ENCODE measurements at places on chromosomes 6 and 20.

GRCh38 chr20:47574616-47575364 lies 73.1 kb downstream of the NCOA3 start:
- DNase-seq: no peak

DNA sequence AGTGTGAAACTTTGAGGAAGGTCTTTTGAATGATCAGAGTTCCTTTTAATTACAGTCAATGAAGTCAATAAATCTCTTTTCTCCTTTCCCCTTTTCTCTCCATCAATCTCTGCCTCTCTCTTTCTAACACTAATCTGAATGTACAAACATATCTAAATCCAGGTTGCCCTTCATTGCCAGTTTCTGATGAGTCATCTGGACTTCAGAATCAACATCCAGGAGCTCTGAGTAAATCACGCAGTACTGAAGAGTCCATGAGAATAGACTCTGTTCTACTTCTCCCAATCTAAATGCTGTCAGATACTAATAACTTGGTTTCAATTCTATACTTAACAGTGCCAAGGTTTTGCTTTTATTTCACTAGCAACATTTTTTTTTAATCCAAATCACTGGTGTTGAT lies 238.7 kb upstream of the THEMIS start:
- DNase-seq: no peak

GRCh38 chr6:13513626-13514502 lies 26.5 kb upstream of the GFOD1 start:
- no peak for DNase-seq

GRCh38 chr6:135379647-135380046 lies 117.9 kb downstream of the AHI1 start:
- DNase-seq: no peak

GRCh38 chr6:116500969-116501433 lies 10.4 kb upstream of the CALHM5 start:
- no peak for DNase-seq

DNA sequence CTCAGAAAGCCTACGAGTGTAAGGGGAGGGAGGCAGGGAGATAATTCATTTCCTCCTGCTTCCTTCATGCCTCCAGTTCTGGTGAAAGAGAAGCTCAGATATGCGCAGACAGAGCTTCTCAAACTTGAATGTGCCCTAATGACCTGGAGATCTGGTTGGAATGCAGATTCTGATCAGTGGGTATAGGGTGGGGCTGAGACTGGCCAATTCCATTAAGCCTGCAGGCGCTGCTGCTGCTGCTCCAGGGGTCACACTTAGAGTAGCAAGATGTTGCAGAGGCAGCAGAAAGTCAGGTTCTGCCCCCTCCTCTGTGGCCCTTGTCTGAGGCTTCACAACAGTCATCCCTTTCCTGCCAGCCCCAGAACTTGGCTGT lies 161.0 kb downstream of the DHX35 start:
- peak; percentile 61 for DNase-seq

DNA sequence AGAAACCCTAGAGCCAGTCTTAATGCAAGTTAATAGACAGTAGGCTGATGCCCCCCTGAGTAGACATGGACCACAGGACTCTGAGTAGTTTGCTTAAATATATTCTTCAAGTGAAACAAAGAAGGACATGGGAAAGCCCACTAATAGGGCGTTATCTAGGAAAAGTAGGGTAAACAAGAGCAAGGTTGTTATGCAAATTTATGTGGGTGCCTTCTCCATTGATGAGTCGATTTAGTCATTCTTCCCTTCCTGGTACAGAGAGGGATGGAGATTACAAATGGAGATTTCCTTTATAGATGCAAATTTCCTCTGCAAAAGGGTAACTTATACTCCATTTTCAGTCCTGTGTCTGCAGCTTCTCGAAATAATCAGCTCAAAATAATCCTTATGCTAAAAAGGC lies 262.0 kb downstream of the CD83 start:
- no peak for DNase-seq

DNA sequence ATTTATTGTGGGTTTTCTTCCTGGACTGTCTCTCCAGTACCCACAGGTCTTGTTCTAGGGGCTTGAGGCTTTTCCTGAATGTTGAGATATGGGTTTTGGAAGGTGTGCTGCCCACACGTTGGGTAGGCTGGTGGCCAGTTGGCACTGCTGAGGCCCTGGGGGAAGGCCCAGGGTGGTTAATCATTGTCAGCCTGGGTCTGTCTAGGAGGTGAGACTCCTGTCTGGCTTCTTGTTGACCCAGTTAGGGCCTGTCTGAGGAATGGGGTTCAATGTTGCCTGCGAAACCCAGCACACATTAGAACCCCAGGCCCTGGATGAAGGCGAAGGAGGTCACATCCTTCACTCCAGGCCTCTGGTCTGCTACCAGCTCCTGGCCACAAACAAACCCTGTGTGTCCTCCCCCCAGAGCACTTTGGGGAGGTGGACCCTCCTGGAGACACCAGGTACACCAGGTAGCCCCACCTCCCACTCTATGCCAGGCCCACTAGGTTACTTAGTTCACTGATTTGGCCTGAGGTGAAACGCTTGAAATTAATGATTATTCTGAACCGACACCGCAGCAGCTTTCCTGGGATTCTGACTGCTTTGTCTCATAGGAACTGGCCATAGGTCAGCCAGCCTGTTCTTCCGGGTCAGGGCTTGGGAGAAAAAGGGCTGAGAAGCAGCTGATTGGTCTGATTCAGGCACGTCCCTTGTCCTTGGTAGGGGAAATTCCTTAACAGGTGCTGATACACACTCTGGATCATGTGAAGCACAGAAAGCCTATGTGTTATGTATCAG lies 15.2 kb downstream of the DNMT3B start:
- DNase-seq: no peak

DNA sequence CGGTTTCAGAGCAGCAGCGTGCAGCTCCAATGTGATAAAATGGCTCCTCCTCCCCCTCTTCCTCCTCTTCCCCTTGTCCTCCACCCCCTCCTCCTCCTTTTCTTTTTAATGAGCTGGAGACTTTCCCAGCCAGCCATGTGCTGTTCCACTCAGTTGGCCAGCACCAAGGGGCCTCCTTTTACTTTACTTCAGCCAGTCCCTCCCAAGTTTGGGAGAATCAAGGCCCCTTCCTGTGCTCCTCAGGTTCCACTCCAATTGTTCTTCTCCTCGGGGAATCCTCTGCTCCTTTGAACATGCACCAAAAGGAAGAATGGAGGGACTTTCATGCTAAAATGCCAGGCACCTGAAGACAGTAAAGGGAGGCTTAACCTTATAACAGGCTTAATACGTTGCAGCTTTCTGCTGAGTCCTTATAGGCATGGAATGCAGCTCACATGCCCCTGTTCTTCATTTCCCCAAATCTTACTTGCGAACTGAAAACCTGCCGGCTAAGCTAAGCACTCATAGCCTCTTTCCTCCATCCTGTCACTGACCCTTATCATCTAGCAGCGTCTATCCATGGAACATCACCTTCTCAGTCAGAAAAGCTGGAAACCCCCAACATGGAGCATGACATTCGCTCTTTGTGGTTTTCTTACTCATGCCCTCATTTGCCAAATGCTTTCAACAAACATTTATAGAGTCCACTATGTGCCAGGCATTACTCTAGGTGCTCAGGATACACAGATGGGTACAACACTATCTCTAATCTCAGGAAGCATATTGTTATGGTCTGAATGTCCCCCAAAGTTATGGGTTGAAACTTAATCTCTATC lies 170.6 kb downstream of the PHACTR1 start:
- peak; percentile 62 for DNase-seq

- no peak for DNase-seq
Observed at GRCh38 chr6:72977114-72977513, 248.2 kb downstream of the KHDC1L start.

DNA sequence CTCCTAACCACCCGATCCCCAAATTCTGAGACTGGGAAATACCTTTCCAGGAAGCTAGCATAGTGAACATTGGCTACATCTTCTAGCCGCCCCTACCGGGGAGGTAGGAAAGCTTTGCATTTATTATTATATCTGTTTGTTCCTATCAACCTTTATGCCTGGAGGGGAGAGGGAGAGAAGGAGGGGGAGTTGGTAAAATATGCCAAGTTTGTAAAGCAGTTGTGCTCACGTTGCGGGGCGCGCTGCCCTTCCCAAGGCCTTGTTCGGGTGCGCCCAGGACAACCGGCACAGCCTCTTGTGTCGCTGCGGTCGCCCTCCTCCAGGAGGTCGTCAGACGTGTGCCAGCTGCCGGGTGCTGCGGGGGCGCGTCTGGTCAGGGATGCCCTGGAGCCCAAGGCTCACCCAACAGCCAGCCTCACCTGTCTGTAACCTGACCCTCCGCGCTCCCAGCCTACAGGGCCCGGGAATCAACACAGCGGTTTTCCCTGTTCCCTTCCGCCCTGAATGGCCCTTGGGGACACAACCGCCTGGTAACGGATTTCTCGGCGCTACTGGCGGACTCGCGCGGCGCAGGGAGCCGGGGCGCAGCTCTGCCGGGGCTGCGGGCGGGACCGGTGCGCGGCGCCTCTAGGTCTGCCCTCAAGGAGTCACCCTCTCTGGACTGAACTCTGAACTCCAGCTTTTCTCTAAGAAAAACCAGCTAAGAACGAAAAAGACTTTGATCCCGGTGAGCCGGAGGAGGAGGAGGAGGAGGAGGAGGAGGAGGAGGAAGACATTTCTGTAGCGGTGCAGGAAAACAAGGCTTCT lies 1.1 kb upstream of the OVOL2 start:
- peak; percentile 93 for DNase-seq

- peak; percentile 34 for DNase-seq
Observed at GRCh38 chr20:4050203-4050980, 35.0 kb upstream of the RNF24 start.

GRCh38 chr6:75147512-75147911 lies 58.3 kb downstream of the COL12A1 start:
- DNase-seq: no peak

DNA sequence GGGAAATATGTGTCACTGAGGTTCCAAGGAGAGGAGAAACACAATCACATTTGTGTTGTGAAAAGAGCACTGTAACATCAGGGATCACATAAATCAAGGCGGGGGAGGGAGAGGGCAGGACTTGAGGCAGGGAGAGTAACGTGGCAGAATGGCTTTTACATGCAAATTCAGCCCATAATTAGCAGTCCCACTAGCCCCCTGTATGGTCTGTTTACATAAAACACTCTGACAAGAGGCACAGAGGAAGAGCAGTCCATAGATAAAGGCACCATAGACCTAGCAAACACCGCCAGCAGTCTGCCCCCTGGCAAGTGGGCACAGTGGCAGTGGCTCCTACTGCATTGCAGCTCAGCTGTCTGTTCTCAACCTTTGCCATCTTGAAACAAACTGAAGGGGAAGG lies 82.7 kb downstream of the LYRM2 start:
- peak; percentile 58 for DNase-seq

- no peak for DNase-seq
Observed at GRCh38 chr20:44969300-44969894, 3.1 kb downstream of the STK4 start.

DNA sequence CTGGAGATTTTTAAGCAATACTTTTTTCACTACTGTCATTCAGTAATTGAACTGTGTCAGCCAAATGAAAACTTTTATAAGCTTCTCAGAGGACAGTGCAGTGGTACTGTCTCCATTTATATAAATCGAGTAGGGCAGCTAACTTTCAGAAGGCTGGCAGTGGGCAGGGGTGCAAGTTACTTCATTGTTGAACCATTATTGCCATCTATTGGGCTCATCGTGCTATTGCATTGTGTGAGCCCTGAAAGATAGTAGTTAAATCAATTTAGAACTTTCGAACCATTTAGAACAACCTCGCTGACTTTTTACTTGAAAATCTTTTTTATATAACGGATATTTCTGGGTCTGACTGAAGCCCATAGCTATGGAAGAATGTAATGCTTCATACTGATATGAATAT lies 347.8 kb upstream of the PLCB4 start:
- peak; percentile 74 for DNase-seq

- no peak for DNase-seq
Observed at GRCh38 chr6:17593246-17593645, 6.9 kb upstream of the FAM8A1 start.

DNA sequence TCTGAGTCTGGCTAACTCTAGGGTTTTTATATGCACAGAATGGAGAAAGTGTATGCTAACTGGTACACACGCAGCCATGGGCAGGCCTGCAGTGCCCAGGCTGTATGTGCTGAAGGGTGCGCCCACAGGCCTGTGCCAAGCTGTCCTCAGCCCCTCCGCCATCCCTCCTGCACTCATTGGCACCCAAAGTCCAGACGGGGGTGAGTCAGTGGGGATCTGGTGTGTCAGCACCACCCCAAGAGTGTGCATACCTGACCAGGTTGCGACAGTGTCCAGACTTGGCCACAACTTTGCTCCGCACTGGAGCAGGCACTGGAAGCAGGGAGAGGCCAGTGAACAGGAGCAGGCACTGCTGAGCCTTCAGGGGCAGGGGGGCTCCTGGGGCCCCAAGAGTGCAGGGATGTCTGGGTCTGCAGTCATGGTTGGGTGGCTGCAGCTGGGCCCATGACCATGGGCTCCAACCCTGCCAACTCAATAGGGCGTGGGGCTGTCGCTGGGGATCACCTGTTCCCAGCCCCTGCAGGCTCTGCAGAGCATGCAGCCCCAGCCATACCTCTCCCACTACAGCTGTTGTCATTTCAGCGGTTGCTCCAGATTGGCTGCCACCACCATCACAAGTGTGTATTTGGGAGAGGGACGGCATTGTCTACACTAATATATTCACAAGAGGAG lies 717.8 kb downstream of the EPHA7 start:
- peak; percentile 49 for DNase-seq

GRCh38 chr6:87919001-87919400 lies 128.6 kb upstream of the SPACA1 start:
- DNase-seq: no peak

DNA sequence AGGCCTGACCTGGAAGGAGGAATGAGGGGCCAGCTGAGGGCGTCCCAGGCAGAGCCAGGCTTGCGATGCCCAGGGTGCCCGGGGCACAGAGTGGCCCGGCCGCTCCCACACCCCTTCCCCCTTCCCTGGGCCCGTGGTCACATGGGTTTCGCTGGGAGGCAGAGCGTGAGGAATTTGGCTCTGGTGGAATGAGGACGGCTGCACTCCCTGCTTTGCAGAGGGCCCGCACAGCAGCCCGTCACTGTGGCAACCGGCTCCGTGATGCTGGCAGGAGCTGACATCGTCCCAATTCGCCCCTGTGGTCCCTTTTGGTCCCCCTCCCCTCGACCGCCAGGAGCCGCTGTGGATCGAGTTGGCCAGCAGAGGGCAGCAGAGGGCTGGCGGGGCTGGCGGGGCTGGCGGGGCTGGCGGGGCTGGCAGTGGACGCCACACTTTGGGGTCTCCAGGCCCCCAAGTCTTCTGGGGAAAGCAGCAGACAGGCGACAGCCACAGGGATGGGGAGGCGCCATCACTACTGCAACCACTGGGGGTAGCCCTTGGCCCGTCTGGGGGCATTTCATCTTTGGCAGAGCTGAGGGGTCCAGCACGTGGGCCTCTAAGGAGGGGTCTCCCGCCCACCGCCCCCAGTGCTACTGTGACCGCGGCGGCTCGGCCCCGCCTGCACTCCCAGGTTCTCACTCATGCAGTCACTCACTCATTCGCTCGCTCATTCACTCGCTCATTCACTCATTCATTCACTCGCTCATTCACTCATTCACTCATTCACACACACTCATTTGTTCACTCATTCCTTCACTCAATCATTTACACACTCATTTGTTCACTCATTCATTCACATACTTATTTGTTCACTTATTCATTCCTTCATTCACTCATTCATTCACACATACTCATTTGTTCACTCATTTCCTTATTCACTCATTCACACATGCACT lies 49.7 kb upstream of the BHLHE23 start:
- peak; percentile 94 for DNase-seq

GRCh38 chr6:150883521-150883920 lies 18.0 kb downstream of the MTHFD1L start:
- no peak for DNase-seq

GRCh38 chr6:119036081-119036480 lies 42.4 kb downstream of the FAM184A start:
- no peak for DNase-seq

Data from endodermal cell (in vitro differentiated cells).